ENCODE measurements at places on chromosomes 6 and 20. TPM values are rescaled to one million over a fixed set of nuclear protein-coding genes. Genes with fewer than 3 reads are reported as not detected.

GRCh38 chr6:142642651-142643050, 302.3 kb downstream of the HIVEP2 start:
- no peak for DNase-seq

The HTR1B gene
- 0.39 TPM for total RNA-seq

- DNase-seq = no peak
Measured at GRCh38 chr20:23634044-23634801, 3.5 kb downstream of the CST3 start.

DNA sequence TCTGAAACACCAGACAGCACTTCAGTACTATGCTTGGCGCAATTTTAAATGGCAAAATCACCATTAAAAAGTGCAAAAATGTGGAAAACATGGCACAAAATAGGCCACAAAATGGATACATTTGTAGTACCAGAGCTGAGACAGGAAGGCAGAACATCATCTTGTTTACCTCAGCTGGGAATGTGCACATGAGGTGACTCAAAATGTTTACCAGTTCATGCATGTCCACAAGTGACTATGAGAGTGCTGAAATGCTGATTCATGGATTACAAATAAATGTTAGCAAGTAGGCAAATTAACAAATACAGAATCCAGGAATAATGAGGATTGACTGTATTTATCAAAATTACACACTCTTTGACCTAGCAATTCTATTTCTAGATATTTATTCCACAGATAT, 201.6 kb downstream of the ISM1 start:
- no peak for DNase-seq

GRCh38 chr6:129662980-129663431, 47.0 kb downstream of the ARHGAP18 start:
- DNase-seq = no peak

DNA sequence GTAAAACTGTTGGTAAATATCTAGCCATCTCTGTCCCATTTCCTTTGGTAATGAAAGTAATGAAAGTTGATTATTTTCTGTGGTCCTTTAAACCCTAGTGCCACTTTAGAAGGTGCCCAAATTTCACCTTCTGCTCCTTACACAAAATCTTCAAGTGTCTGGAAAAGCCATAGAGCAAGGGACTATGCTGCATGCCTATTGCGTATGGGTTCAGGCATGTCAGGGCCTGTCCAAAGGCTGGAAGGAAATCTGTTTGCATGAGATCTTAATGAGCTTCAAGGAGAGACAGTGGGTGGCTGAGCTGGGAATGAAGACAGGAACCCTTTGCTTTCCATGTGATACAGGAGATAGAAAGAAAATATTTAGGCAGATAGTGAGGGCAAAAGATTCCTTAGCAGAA, 66.6 kb upstream of the CCN6 start:
- DNase-seq = no peak

DNA sequence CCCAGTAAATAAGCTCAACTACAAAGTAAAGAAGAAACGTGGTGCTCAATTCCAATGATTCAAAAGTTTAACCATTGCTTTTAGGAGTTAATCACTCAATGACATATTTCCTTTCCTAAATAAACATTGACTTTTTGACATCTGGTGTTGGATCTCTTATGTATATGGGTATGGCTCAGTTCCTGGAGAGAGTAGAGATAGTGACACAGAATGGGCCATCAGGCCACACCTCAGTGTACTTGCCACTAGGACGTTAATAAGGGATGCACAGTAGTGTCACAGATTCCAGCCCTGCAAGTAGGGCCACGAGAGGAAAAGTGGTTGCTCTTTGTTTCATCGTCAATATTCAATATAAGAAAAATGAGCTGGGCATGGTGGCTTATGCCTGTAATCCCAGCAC, 48.9 kb upstream of the TXNDC5 start:
- no peak for DNase-seq

DNA sequence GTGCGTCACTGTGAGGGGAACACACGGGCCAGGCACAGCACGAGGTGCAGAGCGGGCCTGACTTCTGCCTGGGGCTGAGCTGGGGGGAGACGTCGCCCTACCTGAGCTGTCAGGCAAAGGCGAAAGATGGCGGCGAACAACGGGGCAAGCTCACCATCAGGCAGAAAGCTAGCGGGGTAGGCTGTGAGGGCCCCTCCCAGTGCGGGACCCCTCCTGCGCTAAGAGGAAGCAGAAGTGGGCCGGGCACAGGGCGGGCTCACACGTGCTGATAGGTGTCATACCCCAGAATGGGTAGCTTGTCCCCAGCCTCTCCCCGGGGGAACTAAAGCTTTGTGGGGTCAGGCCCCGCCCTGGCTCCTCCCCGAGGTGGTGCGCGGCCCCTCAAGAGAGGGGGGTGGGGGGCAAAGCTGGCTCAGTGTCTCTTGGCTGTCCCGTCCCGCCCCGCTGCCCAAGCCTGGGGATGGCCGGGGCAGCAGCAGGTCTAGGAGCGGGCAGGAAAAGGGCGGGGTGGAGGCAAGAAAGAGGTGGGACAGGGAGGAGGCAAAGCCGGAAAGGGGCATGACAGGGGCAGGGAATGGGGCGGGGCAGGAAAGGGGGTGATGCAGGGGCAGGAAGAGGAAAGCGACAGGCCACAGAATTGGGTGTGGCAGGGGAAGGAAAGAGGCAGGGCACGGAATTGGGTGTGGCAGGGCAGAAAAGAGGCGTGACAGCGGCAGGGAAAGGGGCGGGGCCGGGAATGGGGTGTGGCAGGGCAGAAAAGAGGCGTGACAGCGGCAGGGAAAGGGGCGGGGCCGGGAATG, 14.7 kb downstream of the UCKL1 start:
- DNase-seq = peak; percentile 93

The SLC35B3 gene
- total RNA-seq = 16.0 TPM

The NKAPL gene
- 0.64 TPM for total RNA-seq

DNA sequence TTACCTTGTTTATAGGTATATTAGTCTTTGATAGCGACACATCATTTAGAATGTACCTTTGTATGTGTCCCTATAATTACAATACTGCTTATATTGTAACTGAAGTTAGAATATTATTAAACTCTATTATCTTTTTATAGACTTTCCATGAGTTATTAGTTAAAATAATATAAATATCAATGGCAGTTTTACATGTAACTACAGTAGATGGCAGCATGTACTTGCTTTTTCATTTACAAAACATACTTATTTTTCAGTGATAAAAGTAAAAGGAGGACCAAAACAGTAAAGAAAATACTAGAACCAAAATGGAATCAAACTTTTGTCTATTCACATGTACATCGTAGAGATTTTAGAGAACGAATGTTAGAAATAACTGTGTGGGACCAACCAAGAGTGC, 364.3 kb downstream of the RIMS1 start:
- no peak for DNase-seq

The SLC17A3 gene
- total RNA-seq = not detected

The HLA-DQA2 gene
- total RNA-seq = 3.7 TPM

- no peak for DNase-seq
Measured at GRCh38 chr6:113015249-113015648, 668.1 kb downstream of the RFPL4B start.

GRCh38 chr6:90586546-90586835, 381 bp downstream of the MAP3K7 start:
- DNase-seq = no peak

- DNase-seq = no peak
Measured at GRCh38 chr6:20797597-20797996, 263.3 kb downstream of the CDKAL1 start.

The C6orf58 gene
- total RNA-seq = not detected

GRCh38 chr20:50879649-50880550, 51.3 kb downstream of the ADNP start:
- peak; percentile 43 for DNase-seq

DNA sequence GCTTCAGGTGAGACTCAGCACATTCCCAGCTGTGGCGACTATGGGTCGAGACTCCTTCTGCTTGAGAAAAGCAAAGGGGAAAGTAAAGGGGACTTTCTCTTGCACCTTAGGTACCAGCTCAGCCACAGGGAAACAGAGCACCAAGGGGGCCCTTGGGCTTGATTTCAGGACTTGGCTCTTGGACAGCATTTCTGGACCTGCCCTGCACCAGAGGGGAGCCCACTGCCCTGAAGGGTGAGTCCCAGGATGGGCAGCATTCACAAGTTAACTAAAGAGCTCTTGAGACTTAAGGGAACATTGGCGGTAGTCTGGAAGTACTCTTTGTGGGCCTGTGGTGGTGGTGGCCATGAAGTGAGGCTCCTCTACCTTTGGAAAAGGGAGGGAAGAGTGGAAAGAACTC, 50.3 kb upstream of the RCAN2 start:
- DNase-seq = no peak

DNA sequence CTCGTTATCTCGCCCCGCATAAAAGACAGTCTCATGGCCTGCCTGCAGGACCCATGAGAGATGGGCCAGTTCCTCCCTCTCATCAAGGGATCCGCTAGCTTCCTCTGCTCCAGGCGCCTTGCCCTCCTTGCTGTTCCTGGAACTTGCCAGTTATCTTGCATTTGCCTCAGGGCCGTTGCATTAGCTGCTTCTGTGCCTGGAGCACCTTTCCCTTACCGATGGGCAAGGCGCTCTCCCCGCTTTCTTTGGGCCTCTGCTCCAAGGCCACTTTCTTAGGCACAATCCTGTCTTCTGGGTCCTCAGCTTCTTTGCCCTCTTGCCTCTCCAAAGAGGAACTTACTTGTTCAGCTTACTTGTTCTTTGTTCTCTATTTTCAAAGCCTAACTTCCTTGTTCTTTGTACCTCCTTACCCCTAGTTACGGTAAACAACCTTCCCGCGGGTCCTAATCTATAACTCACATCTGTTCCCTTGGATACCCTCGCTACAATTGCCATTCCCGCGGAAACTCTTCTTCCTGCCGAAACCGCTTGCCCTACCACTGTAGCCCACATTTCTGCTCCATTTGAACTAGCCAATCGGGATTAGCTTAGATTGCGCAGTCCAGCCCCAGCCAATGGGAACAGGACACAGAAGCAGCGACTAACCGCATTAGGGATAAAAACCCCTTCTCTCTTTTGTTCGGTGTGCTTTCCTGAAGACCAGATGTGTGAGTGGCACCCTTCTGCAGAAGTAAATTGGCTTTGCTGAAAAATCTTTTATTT, 887 bp upstream of the NSFL1C start:
- peak; percentile 84 for DNase-seq

All from spleen (tissue), 13 donors.